ENCODE measurements at places on chromosomes 7 and 10. TPM values are rescaled to one million over a fixed set of nuclear protein-coding genes. Genes with fewer than 3 reads are reported as not detected.

DNA sequence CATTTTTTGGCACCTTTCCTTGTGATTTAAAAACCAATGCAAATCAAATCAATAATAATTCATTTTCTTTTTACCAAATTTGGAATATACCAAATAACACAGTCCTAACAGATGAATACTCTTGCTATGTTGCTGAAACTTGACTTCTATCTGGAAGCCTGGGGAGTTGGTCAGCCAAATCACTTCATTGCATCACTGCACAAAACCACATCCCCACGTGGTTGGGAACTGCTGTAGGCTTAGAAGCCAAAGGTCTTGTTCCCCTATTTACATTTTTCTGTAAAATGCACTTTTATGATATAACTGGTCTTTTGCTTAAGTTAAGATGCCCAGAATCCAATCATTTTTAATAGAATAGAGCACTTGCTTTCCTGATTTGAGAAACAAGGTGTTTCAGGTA, 15.2 kb downstream of the GPR85 start:
- no peak for DNase-seq

- no peak for DNase-seq
Measured at GRCh38 chr10:61792097-61792716, 109.3 kb upstream of the ARID5B start.

GRCh38 chr10:22634093-22634492, 80.3 kb downstream of the PIP4K2A start:
- no peak for DNase-seq

GRCh38 chr7:582081-582835, 62.6 kb upstream of the PDGFA start:
- DNase-seq: no peak

- no peak for DNase-seq
Measured at GRCh38 chr10:2122431-2123124, 385.3 kb upstream of the ADARB2 start.

GRCh38 chr7:28180031-28180363, 598 bp downstream of the JAZF1 start:
- DNase-seq: no peak

DNA sequence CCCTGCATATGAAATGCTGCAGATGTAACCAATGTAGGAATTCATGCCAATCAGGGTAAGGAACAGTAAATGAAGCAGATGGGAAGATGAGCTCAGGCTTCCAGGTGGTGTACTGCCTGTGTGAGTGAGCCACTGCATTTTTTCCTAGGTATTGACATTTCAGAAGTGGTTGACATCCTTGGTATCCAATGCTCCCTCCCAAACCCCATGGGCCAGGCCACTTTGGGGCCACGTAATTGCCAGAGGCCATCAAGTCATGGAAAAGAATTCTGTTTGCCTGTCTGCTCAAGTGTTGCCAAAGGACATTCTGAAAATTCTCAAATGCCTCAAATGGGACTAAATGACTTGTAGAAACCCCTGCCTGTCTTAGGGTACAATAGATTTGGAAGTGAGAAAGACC, 384.6 kb downstream of the GATA3 start:
- DNase-seq: no peak

- DNase-seq: no peak
Measured at GRCh38 chr10:71755179-71755879, 18.0 kb downstream of the VSIR start.

- no peak for DNase-seq
Measured at GRCh38 chr7:132488634-132489302, 87.5 kb downstream of the PLXNA4 start.

DNA sequence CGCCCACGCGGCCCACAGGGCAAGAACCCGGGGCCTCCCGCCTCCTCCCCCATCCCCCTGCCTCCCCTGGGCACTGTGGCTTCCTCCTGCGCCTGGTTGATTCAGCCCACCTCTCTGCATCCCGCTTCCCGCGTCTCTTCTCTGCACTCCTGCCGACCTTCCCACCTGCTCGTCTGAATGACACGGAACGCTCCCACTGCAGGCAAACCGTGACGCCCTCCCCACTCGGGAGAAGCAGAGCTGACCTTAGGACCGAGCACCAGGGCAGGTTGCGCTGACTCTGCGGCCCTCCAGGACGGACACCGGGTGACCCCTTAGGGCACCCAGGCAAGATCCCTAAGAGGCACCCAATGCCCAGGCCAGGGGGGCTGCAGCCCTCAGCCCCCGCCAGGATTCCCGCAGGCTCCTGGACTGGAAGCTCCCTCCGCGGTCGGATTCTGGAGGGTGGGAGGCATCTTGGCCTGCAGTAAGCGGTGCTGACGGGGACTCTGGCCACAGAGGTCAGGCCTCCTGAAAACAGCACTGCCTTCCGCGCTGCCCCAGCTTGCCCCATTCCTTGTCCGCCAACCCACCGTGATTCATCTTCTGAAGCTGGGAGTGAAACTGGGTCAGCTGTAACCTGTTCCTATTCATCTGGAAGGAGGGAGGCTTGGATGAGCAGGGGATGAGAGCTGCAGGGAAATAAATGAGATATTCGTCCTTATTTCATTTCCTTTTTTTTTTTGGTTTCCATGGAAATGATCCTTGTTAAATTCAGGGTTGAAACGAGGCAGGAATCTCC, 990 bp downstream of the CALML3 start:
- no peak for DNase-seq

GRCh38 chr7:154879629-154880028, 123.3 kb downstream of the PAXIP1 start:
- DNase-seq: no peak

- DNase-seq: no peak
Measured at GRCh38 chr10:78002541-78003288, 26.6 kb downstream of the POLR3A start.

DNA sequence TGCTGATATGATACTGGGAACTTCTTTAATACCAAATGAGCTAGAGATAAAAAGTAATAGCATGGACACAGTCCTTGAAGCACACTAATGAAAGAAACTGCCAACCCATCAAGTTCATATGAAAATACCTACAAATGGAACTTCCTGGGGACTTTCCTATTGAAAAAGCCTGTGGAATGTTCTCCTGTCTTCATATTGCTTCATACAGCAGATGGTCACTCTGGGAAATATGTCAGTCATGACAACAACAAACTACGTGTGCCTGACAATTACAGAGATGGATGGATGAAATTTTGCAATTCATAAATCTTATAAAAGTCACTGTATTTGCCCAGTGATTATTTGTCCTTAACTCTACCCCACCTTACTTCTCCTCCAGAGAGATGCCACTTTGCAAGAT, 106.6 kb upstream of the COL1A2 start:
- no peak for DNase-seq

- no peak for DNase-seq
Measured at GRCh38 chr7:644381-645305, 81.9 kb upstream of the DNAAF5 start.

- no peak for DNase-seq
Measured at GRCh38 chr7:99171731-99172130, 27.8 kb upstream of the SMURF1 start.

DNA sequence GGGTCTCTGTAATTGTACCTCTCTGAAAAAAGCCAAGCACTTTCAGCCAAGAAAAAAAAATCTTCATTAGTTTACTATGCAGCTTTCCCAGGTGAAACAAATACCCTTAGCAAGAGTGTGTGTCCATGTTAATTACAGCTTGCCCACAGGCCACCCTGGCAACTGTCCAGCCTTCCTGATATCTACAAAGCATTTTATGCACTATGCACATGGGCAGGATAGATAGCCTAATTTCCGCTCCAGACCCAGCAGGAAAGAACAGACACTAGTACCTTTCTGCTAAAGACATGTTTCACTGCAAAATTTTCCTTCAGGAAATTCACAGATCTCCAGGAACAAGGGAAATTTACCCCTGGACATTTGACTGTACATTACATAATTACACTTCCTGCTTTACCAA, 24.4 kb downstream of the CACNA2D1 start:
- DNase-seq: no peak

DNA sequence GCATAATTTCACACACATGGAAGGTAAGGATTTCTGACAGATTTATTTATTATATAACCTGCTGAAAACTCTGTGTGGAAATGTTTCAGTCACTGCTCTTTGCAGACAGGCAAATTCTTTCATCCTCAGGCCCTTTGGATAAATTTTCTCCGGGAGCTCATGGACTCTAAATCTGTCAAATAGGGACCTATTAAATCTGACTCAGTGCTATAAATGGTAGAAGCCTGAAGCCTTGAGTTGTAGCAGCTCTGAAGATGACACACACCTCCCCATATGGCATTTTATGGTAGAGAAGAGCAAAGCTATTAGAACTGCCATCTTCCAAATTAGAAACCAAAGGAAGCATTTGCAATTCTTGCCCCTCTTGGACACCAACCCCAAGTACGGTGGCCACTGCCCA, 808.7 kb downstream of the XPNPEP1 start:
- DNase-seq: no peak

- DNase-seq: no peak
Measured at GRCh38 chr7:31958226-31958625, 112.0 kb downstream of the PDE1C start.

DNA sequence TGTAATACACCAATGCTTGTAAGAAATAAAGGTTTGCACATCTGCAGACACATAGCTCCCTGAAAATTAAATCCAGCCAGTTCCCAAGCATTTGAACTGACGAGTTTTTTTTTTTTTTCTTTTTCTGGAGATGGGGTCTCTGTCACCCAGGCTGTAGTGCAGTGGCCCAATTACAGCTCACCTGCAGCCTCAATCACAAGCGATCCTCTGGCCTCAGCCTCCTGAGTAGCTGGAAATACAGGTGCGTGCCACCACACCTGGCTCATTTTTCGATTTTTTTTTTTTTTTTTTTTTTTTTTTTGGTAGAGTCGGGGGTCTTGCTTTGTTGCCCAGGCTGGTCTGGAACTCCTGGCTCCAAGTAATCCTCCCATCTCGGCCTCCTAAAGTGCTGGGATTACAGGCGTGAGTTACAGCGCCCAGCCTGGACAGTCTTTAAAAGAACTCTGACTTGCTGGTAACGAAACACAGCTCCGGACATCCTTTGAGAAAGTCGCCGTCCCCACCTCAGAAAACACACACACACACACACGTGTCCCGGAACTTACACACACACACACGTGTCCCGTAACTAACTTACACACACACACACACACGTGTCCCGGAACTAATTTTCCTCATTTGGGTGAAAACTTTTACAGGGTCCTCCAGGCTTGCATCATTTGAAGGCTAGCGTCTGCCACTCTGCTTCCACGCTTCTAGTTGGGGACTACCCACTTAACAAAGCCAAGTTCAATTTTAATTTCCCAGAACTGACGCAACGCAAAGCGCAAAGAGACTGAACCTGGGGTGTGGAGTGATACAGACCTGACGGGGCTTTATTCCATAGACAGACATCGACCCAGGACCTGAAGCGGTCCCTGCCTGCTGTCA, 18.6 kb downstream of the OCM2 start:
- no peak for DNase-seq

DNA sequence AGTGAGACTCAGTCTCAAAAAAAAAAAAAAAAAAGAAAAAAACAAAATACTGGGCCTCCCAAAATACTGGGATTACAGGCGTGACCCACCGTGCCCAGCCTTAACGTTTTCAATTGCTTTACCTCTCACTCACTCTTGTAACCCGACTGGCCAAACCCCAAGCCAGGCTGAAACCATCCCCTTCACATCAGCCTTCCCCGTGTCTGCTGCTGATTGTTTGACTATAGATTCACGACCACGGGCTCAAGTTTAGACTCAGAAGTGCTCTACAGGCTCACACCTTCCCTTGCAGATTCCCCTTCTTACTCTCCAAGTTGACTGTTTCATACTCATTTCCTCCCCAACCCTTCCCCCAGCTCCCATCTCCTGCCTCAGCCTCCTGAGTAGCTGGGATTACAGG, 22.3 kb downstream of the TYW1 start:
- no peak for DNase-seq

- no peak for DNase-seq
Measured at GRCh38 chr10:76971547-76972170, 665.9 kb downstream of the KCNMA1 start.

DNA sequence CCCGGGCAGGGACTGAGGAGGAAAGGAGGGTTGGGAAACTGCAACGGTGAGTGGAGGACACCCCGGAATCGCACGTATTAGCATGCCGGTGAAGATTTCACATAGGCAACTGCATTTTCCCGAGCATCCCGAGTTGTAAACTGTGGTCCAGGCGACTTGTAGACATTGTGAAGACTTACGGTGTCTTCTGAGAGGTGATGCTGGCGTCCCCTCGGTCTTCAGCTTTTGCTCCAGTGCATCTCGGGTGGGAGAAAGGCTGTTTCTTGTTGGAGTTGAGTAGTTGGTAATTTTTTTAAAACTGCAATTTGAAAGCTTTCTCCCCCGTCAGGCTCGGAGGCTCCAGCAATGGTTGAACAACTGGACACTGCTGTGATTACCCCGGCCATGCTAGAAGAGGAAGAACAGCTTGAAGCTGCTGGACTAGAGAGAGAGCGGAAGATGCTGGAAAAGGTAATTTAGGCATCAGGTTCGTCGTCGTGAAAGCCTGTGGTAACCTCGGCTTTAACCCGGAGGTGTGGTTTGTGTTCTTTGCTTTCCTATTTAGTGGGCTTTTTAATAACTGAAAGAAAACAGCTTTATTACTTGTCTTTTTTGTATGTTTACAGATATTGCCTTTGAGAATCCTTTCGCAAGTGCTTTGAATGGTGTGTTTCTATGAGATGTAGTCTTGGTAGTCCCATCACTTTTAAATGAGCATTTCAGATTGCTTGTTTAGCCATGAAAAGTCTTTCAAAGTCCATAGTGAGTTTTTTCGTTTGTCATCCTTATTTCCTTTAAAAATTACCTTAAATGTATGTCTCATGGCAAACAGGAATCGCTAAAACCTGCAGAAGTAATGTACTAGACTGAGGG, 687 bp downstream of the HELLS start:
- no peak for DNase-seq

The EPHB6 gene
- total RNA-seq: 9.7 TPM

The INSYN2A gene
- total RNA-seq: 0.20 TPM

The PITX3 gene
- total RNA-seq: not detected

The DEPP1 gene
- total RNA-seq: 1.7 TPM

The COL17A1 gene
- 1.9 TPM for total RNA-seq

The PTPRE gene
- total RNA-seq: 0.70 TPM

The TMEM196 gene
- total RNA-seq: not detected

The HOXA6 gene
- total RNA-seq: not detected

The NKX1-2 gene
- total RNA-seq: 15.3 TPM

The GFRA1 gene
- total RNA-seq: 0.24 TPM

The DRGX gene
- not detected for total RNA-seq

The FFAR4 gene
- total RNA-seq: not detected

The SFRP5 gene
- 1.7 TPM for total RNA-seq

The BRAF gene
- total RNA-seq: 32.9 TPM

The ZNF365 gene
- 0.59 TPM for total RNA-seq

Data from H9 (cell line).